Daoy (cell line): ENCODE measurements at places on chromosomes 3 and 15. TPM values are rescaled to one million over a fixed set of nuclear protein-coding genes. Genes with fewer than 3 reads are reported as not detected.

DNA sequence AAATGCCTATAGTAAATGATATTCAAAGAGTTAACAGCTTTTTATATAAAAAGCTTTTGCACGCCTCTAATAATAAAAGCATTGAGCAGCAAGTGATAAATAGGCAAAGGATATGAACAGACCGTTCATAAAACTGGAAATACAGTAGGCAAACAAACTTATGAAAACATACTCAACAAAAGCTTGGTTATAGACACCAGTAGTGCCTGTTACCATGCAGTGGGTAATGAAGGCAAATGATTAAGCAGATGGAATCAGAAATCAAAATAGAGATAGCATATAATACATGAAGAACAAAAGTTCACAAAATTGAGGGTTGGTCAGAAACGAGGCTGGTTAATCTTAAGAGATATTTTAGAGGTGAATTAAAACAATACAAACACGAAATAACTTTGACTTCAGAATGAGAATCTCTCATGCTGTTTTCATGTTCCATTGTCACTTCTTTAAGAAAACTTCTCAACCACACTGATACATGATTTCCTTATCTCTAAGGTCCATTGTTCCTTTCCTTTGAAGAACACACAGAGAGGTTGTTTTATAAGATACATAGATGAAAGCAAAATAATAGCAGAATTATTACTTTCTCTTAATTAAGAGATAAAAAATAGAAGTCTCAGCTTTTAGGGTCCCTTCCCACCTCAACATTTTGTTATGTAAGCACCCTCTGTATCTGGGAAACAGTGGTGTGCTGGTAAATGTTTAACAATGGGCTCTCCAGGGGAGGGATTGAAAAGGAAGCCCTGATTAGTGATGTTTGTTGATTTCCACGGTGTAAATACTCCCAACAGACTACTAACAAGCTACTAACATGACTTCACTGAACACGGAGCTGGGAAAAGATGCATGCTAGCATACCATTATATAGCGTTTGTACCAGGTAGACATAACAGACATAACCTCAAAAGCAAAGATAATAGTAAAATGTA, 12.6 kb downstream of the RASGRP1 start:
- no peak for DNase-seq

DNA sequence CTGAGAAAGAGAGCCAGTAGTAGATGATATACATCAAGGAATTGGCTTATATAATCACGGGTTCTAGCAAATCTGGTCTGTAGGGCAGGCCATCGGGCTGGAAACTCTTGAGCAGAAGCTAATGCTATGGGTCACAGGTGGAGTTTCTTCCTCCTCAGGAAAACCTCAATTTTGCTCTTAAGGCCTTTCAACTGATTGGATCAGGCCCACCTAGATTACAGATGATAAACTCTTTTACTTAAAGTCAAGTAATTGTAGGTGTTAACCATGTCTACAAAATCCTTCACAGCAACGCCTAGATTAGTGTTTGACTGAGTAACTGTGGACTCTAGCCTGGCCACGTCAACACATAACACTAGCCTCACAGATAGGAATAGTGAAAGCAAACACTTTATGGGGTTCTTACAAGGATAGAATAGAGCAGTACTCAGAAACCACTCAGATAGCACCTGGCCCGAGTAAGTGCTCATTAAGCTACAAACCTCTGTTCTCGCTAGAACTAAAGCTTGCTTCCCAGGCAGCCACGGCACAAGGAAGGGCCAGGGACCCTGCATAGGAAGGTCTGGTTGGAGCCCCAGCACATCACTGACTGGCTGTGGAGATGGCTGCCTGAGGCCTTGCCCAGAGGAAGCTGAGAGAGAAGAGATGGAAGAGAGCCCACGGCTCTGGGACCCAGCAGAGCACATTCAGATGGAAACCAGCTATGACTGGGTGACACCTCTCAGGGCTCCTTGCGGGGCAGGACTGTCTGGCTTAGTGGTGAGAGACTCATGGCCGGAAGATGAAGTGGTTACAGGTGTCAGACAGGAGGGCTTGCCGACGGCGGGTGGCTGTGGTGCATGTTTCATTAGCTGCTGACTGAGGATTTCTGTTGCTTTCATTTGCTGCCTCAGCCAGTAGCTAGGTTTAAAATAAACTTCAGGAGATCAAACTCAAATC, 202.5 kb upstream of the TLE3 start:
- DNase-seq: no peak

GRCh38 chr15:77497110-77497737, 76.5 kb downstream of the HMG20A start:
- DNase-seq: peak; percentile 50

DNA sequence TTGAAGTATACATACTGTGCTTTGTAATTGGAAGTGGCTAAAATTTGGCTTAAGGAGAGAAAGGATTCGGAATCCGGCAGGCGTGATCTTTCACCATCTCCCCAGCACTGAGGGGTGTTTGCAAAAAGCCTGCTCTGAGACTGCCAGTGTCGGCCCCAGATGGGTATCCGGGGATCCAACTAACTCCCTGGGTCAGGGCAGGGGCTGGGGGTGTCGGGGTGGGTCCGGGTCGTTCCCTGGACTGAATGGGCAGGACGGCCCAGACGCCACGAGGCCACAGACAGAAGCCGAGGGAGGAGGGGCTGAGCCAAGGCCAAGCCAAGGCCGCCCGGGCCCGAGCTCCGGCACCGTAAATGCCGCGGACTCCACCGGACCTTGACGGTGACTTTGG, 349 bp downstream of the PPIB start:
- no peak for DNase-seq

DNA sequence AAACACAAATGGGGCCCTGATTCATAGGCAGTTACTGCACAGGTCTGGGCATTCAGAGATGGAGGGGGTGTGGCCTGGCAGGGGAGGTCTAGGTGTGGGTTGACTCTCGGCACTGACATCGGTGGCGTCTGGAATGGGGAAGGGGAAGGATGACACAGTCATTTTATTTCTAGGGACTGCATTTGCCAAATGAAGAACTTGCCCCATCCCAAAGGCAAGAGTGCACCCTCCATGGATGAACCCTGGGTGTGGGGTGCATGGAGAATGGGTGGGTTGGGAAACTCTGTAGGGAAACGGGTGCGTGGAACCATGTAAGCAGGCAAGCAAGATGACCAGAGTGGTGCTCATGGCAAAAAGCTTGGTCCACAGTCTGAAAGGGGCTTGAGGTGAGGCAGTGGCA, 24.5 kb downstream of the SLC6A20 start:
- DNase-seq: no peak

GRCh38 chr3:70557976-70558375, 245.5 kb upstream of the MDFIC2 start:
- DNase-seq: no peak

- no peak for DNase-seq
These were observed 17.9 kb downstream of the ILDR1 start for GRCh38 chr3:122004107-122004506.

DNA sequence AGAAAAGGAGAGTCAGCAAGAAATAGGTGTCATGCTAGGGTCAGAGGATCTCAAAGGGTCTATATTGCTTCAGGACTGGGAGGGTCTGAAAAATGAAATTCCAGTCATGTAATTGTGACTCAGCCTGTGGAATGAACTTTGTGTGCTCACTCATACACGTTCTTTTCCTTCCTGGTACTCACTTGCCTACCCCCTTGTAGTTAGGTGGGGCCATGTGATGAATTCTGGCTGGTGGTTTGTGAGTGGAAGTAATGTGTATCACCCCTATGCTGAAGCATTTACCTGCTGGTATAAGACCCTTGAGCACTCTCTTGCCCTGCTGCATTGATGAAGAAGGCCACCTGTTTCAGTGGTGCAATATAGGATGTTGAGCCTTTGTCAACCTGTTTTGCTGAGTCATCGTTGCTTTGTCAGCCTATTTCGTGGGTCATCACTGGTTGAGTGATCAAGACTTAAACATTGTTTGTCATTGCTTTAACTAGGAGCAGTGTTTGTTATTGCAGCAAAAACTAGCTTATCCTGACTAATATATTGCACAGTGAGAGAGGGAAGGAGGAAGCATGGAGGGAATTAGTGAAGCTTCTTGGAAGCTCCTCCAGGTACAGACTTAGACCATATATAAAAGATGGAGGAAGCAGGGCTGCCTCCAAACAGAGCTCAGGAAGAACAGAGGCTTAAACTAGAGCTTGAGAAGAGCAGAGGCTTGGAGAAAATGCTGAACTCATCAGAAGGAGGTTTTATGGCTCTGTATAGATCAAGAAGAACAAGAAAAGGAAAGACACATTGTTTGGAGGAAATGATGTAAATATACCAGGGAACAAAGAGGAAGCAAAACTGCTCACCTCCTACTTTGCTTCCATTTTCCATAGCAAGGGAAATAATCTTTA, 28.9 kb downstream of the TLNRD1 start:
- peak; percentile 9 for DNase-seq

GRCh38 chr3:128714887-128715491, 11.0 kb upstream of the RAB7A start:
- DNase-seq: no peak

DNA sequence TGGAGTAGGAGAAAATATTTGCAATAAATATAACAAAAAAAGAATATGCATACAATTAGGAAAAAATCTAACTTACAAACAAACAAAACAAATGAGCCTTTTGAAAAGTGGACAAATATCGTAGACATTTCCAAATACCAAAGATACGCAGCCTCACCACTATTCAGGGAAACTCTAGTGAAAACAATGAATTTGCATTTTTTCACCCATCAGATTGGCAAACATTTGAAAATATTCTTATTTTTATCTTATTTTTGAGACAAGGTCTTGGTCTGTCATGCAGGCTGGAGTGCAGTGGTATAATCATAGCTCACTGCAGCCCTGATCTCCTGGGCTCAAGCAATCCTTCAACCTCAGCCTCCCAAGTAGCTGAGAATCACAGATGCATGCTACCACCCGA, 15.5 kb downstream of the AP3S2 start:
- DNase-seq: no peak

DNA sequence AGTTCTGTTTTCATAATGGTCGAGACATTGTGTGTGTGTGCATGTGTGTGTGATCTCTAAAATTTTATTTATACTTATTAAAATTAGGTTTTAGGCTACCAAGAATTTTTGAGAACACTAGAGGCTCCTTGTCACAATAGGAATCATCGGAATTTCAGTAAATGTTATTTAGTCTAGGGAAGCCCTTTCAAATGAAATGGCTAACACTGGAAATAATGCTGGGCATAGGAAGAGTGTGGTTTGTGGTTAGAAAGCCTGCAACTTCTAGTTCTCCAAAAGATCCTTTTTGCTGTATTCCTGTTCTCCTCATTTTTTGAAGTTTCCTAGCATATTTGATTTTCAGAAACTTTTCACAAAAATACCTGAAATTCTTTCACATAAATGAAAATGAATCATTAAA, 92.5 kb upstream of the MBNL1 start:
- peak; percentile 22 for DNase-seq

- peak; percentile 93 for DNase-seq
These were observed 354.2 kb upstream of the IL12A start for GRCh38 chr3:159634483-159634882.

- DNase-seq: no peak
These were observed 339.4 kb upstream of the GRM7 start for GRCh38 chr3:6521369-6522113.

- DNase-seq: no peak
These were observed 116.9 kb upstream of the FOXB1 start for GRCh38 chr15:59887211-59887610.

DNA sequence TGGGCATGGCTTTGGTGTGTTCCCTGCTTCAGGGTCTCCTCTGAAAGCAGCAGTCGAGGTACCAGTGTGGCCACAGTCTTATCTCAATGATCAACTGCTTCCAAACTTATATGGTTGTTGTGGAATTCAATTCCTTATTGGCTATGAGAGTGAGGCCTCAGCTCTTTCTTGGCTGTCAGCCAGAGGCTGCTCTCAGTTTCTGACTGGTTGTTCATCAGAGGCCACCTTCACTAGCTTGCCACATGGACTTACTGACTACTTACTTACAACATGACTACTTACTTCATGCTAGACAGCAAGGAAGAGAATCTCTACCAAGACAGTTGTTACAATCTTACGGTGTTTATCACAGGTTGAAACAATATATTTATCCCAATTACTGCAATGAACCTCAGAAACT, 789.2 kb downstream of the DIPK2A start:
- no peak for DNase-seq

DNA sequence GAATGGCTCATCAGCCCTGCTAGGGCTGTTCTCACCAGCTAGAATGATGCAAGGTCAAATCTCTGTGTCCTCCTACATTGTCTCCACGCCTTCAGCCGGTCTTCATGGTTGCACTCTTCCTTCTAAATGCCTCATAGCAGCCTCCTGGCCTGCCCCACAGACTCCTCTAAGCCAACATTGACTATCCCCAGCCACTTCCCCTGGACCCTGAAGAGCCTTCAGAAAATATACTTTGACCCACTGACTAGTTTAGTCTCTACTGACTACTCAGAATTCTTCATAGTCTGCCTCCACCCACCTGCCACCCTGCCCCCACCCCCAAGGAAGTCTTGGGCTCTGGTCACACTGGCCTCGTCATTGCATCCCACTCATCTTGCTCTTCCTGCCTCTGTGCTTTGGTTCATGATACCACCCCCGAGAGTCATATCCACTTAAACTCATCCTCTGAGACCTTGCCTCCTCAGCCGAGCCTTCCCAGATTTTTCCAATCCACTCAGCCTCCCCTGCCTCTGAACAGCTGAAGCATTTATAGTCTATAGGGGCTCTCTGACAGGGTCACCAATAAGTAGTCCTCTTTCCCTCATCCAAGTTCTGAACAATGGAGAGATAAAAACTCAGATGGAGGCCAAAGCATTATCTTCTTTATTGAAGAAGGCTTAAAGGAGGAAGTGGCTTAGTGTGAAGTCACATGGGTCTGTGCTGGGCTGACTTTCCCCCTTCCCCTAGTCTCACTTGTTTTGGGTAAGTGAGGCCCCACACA, 9.5 kb upstream of the DOCK3 start:
- DNase-seq: no peak

DNA sequence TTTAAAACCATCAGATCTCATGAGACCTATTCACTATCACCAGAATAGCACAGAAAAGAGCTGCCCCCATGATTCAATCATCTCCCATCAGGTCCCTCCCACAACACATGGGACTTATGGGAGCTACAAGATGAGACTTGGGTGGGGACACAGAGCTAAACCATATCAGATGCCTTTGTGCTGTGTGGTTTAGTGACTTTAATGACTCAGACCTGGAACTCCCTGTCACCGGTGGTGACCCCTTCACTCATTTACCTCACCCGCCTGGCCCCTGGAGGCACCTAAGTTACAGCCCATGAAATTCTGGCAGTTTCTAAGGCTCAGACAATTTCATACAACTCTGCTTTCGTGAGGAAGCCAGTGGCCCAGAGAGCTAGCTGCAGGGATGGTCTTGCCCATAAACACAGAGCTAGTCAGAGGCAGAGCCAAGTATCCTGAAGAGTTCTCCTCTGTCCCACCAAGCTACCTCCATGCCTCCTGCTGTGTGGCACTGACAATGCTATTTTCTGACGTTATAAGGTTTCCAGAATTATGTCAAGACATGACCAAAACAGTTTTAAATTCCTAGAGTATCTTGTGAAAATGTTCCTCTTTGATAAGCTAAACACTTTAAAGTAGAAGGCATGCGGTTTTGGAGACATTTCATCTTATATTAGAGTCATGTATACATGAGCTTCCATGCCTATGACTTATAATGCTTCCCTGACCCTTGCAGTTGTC, 231.1 kb upstream of the IL12A start:
- no peak for DNase-seq

Gene NPHP3
- total RNA-seq: 18.4 and 40.2 TPM in 2 replicates

Gene SLC28A2
- total RNA-seq: not detected in 2 replicates

Gene KLF13
- 21.4 and 24.9 TPM in 2 replicates for total RNA-seq

Gene ATP10A
- total RNA-seq: 2.5 and 7.5 TPM in 2 replicates

Gene GPR62
- total RNA-seq: not detected in 2 replicates

Gene SERPINI1
- 0.86 and 7.7 TPM in 2 replicates for total RNA-seq

Gene UPK1B
- total RNA-seq: not detected in 2 replicates

Gene PYGO1
- total RNA-seq: 3.8 and 9.8 TPM in 2 replicates

Gene ARGFX
- not detected in 2 replicates for total RNA-seq

Gene FAM227B
- total RNA-seq: 1.5 and 4.6 TPM in 2 replicates
